ENCODE measurements at places on chromosomes 1 and 21.

DNA sequence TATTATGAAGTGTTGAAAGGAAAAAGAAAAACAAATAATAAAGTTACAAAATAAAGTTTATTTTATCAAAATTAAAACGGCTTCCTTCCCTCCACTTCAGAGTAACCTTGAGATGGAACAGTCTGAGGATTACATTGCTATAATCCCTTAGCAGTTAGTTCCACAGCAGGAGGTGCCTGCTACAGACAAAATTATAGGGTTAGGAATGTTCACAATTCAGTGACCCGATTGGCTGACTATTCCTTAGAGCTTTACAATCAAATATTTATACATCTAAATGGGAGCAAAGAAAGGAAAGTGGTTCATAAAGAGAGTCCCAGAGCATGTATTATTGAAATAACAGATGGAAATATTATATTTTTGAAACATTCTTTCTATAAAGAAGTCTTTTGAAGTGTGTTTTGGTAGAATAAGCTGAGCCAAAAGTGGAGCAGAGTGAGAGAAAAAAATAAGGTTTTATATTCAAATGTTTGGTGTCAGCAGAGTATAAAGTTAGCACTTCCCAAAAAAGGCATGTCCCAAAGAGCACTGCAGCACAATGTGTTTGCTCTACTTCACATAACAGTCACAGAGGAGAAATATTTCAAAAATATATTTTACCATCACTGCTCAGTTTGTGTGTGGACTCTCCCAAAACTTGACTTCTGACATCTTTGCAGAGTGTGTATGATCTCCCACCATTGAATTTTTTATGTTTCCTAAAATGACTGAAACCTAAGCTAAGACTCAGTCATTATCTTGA is 71.4 kb upstream of the GORAB start:
- DNase-seq, result no peak

GRCh38 chr1:82446955-82447354 is 646.2 kb downstream of the ADGRL2 start:
- DNase-seq, result no peak

GRCh38 chr1:227545361-227545760 is 18.0 kb upstream of the ZNF678 start:
- DNase-seq, result no peak

DNA sequence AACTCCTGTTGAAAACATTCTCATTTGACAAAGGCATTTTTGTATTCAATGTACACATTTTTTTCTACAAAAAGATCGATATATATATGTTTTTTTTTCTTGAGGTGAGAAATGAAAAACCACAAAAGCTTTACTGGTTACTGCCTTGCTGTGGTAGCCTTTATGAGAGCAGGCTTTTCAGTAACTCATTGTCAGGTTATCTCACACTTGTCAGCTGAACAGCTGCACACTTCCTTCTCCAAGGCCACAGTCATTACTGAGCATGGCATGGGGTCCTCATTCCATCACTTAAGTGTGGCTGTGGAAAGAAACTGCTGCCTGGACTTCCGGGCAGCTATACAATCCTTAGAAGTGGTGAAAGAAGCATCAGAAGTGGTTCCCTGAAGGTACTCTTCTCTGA is 169.3 kb upstream of the ZP4 start:
- DNase-seq, result no peak

DNA sequence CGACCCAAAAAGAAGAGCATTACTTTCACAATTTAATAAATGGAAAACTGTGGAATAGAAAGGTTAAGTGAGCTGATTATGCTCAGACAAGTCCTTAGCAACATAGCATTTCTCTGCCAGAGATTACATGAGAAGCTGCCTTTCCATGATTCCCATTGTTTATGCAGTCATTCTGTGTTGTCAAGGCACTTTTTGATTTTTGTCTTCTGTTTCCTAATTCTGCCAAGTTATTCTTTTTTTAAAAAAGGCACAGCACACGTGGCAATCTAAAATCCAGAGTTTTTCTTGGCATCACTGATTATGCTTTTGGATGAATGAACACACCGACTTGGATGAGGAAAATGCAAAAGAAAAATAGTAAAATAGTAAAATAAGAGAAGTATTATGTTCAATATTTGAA is 185.0 kb downstream of the RGS7 start:
- DNase-seq, result no peak

- DNase-seq, result no peak
Observed at GRCh38 chr1:161707503-161707902, 474 bp downstream of the FCRLA start.

DNA sequence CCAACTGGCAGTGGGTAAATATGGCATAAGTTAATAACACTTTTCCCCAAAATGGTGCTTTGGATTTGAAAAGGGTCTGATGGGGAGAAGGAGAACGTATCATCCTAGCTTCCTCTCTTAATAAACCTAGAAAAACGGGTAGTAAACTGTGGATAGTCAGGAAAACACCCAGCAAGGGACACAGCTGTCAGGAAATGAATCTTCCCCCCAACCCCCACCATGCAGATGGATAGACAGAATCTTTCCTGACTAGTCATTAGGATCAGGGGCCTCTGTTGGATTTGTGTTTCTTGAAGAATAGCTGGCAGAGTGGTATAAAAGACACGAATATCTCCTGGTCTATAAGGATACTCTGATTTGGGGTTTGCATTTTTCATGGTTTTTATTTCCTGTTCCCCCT is 22.5 kb upstream of the LAX1 start:
- no peak for DNase-seq

DNA sequence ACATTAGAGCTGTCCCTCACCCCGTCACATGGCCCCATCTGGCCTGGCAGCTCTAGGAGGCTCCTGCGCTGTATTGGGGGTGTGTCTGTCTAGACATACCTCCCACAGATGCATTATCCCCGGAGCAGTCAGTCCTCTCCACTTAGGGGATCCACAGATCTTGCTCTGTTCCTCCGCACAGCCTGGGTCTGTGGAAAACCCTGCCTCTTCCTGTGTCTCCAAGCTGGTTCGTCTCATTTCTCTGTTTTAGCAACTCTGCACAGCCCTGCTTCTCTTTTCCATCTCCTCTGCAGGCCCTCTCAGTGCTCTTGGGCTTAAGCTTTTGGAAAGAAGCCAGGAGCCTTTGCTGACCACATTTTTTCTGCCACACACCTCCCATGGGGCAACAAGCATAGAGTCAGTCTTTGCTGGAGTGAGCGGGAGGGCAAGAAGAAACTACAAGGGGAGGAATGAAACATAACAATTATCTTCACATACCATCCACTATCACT is 241.5 kb downstream of the FOXD2 start:
- no peak for DNase-seq

Data from iPS DF 19.7 (cell line).